T follicular helper cell (primary cell): ENCODE measurements at places on chromosomes 6 and 20.

DNA sequence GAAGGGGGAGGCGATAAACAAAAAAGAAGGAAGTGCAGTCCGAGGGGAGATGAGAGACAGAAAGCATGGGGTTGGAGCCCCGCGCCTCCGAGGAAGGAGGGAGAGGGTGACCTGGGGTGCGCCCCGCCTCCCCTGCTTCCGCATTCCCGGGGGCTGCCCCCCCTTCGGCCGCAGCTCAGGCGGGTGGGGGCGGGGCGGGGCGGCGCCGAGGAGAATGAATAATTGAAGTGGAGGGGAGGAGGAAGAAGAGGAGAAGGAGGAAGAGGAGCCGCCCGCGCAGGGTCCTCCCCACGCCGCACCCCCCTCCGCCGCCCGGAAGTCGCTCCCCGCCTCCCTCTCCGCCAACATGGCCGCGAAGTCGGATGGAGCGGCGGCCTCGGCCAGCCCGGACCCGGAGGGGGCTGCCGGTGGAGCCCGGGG lies at the start of gene XKR7:
XKR7 (plus strand) TSS at position 322 of the 420 bp plus-strand sequence; CDS start at position 347, 25 bp downstream.
- DNase-seq = no peak

GRCh38 chr20:58647162-58647795 lies 3.8 kb upstream of the STX16 start:
- DNase-seq = no peak

- no peak for DNase-seq
Observed at GRCh38 chr6:159378411-159379328, 209.5 kb downstream of the FNDC1 start.

GRCh38 chr6:36924131-36924530 lies 30.4 kb upstream of the PI16 start:
- DNase-seq = no peak

- DNase-seq = no peak
Observed at GRCh38 chr6:54115966-54116365, 4.7 kb downstream of the MLIP start.

DNA sequence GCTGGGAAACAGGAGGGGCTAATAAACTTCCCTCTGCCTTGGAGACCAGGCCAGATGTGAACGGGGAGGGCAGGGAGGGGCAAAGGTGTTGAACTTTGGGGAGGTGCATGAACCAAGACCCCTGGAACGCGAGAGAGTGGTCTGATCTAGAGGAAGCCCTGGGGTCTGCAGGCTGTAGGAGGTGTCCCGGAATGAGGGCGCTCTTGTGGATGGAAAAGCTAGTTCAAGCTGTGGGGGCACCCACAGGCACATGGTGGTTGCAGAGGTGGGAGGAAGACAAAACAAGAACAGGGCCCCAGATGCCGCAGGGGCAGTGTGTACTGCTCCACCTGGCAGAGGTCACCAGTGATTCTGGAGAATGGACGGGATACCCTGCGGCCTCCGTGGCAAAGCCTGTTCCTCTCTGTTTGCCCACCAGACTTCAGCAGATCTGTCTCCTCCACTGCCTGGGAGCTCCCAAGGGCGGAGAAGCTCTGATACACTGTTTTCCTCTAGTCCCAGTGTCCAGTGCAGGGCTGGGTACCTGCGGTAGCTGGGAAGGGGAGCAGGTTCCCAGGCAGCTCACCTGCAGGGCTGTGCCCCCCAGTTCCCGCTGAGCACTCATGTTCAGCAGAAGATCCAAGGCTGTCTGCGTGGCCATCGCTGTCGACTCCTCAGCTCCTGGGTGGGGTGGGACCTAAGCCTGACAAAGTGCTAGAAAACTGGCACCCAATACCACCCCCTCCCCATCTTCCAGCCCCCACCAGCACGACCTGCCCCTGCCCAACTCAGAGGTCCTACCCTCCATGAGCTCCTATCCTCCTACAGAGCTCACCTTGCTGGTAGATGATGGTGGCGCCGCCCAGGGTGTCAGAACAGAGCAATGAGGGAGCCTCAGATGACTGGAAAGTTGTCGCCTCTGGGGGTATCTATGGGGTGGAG lies 14.7 kb downstream of the ZNF335 start:
- DNase-seq = no peak

GRCh38 chr20:62590309-62591121 lies 51.8 kb upstream of the SLCO4A1 start:
- DNase-seq = no peak

GRCh38 chr6:129645830-129646579 lies 64.0 kb downstream of the ARHGAP18 start:
- no peak for DNase-seq

GRCh38 chr6:43077981-43078511 lies 1.9 kb downstream of the PTK7 start:
- DNase-seq = no peak
